Foreskin melanocyte (primary cell): ENCODE measurements at places on chromosomes 7 and 10.

GRCh38 chr10:6770846-6771245, 190.8 kb upstream of the PRKCQ start:
- DNase-seq = peak; percentile 37

DNA sequence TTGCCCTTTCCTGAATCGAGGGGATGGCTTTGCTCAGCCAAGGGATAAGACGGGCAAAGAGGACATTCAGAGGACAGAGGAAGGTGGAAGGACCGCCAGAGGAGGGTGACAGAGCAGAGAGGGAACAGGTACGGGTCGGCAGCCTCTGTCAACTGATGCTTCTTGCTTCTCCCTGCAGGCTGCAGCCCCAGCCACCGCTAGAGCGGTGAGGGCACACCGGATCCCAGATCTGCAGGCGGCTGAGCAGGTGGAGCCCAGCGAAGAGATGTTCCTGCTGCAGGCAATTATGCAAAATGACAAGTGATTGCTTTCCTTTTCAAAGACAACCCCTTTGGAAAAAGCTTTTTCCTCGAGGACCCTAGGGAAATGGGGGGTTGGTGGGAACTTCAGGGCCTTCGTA, 181.9 kb upstream of the ANKRD30A start:
- no peak for DNase-seq

DNA sequence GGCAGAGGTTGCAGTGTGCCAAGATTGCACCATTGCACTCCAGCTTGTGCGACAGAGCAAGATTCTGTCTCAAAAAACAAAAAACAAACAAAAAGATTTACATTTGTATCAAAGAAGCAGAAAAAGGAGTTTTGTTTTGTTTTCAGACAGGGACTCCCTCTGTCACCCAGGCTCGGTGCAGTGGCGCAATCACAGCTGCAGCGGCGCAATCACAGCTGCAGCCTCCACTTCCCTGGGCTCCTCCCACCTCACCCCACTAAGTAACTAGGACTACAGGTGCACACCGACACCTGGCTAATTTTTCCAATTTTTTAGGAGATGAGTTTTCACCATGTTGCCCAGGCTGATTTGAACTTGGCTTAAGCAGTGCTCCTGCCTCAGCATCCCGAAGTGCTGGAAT, 1.8 kb downstream of the ARMC10 start:
- no peak for DNase-seq

GRCh38 chr7:126606331-126606730, 646.4 kb downstream of the GRM8 start:
- DNase-seq = no peak

DNA sequence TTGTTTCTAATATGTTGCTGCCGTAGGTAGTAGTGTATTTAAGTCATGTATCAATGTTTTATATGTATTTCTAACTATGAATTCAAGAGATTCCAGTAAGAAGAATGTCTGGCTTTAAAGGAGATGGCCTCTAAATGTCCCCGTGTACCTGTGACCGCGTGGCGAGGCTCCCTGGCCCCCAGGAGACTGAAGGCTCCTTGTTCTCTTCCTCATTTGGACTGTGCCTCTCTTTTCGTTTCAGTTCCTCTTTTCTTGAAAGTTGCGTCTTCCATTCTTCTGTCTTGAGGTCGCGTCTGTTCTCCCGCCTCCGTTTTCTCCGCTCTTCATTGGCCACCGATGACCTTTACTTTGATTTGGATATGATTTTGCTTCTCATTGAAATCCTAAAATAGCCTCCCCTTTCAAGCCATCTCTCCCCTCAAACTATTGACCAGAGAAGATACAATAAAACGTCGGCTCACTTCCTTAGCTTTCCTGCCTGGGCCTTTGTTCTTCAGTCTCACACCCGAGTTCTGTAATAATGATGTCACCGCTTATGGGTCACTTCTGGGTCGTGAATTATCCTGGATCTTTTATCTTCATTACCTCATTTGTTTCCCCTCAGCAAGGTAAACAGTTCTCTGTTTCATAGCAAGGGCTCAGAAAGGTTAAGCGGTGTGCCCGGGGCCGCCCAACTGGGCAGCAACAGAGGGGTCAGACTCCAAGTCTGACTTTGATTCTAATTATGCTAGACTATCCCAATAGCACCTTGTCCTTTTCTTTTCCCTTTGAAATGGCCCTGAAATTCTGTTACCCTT, 28.7 kb downstream of the WIPI2 start:
- no peak for DNase-seq

GRCh38 chr7:128745706-128746105, 6.5 kb downstream of the CALU start:
- no peak for DNase-seq

DNA sequence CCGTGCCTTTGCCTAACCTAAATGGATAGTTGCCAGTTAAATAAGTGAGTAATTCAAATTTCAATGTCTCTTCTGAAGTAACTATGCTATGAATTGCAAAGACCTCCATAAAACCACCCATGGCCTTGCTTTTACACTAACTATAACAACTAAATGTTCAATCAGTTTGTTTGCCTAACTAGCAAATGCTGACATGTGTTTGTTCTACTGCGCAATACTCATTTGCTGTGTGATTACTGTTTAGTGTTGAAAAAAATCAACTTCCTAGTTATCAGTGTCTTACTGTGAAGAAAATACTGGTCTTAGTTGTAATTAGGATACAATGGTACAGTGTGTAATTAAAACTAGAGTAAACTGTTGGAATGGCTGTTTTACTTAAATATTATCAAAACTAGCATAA, 47.3 kb upstream of the GATAD1 start:
- no peak for DNase-seq

GRCh38 chr10:114397651-114398145, 6.6 kb downstream of the AFAP1L2 start:
- DNase-seq = no peak

DNA sequence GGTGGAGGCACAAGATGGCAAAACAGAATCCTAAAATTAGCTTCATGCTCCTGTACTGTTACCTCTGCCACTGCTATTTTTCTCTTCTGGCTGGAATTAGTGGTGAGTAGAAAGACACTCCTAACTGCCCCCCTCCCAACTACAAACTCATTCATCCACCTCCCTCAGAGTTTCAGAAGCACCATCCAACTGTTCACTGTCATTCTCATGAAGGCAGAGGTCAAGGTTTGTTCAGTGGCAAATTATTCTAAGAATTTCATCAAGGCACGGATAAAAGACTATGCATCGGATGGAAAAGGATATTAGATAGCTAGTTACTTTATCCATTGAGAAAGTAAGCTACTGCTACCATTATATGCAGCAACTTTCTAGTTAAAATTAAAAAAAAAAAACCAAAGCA, 59.7 kb downstream of the LRGUK start:
- no peak for DNase-seq

- peak; percentile 85 for DNase-seq
These were observed 38.0 kb downstream of the STARD3NL start for GRCh38 chr7:38215735-38216670.
